ENCODE measurements at places on chromosomes 7 and 10.
A peak's percentile ranks its signal among the peaks of the same experiment; 100 is the strongest.

DNA sequence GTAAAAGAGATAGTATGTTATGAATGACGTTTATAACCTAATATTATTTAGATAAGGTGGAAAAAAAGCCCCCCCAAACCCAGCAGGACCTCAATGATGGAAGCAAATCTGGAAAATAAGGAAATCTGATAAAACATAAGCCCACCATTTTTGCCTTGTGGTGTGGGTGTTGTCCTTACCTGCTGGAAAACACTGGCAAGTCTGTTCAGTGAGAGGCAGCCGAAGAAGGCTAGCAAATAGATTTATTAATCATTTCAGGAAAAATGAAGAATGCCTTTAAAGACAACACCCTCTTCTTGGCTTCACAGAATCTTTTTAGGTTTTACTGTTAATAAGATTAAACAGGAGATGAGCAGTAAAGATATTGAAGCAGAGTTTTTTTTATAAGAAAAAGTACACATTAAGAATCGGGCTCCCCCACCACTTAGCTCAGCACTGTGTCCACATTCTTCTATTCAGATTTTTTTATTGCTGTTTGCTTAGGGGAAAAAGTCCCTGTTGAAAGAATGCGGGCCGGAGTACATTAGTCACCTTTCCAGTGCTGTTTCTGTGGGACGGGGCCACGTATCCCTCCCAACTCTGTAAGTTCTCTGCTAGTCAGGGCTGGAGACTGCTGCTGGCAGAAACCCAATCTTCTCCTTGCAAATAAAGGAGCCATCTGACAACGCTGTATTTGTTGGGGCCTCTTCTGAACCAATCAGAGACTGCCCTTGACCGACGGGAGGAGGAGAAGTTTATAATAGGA lies 104.1 kb downstream of the EVX1 start:
- no peak for DNase-seq

DNA sequence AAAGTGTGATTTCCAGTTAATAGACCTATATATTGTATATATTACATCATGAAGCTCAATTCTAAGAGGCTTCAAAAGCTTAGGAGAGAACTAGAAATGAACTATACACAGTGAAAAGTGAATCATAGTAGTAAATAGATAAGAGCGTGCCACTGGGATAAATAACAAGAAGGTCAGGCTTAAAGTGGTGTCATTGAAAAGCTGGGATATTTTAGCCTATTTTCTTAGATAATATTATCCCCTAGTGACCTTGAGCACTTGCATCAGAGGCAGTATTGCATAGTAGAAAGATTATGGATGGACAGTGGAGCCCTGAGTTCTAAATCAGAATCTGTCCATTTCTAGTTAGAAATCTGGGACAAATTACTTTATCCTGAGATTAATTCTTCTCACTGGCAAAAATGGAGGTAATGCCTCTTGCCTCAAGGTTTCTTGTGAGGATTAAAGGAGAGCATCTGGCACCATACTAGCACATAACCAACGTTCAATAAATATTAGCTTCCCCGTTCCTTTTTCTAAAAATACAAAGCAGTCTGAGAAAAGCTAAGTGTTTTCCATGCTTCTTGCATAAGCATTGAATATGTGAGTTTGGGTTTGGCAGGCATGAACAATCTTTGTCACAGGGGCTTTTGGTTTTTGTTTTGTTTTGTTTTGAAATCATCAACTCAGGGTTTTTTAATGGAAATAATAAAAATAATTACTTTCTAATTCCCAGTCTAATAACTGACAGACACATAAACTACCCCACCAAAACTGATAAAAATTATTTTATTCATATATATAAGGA lies 27.3 kb upstream of the MACC1 start:
- DNase-seq, result no peak

GRCh38 chr7:33601884-33602283 lies 303.5 kb upstream of the BMPER start:
- no peak for DNase-seq

GRCh38 chr7:110373859-110374258 lies 717.1 kb upstream of the LRRN3 start:
- DNase-seq, result no peak

- peak; percentile 71 for DNase-seq
These were observed 132.0 kb downstream of the RELN start for GRCh38 chr7:103857435-103857834.

DNA sequence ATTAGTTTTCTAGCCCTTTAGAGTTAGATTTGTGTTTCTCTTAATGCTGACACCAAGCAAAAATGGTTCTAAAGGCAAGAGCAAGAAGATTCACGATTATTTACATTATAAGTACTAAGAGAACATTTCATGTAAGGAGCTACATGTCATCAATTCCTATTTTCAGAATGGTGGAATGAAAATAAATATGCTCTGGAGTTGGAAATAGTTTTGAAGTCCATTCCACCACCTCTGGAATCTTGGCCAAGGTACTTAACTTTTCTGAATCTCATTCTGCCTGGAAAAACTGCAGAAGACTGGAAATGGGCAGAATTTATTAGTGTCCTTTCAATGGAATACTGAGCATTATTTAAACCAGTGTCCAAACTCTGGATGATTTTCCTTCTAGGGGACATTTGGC lies 125.1 kb upstream of the RAB11FIP2 start:
- DNase-seq, result no peak

- DNase-seq, result no peak
These were observed 5.1 kb upstream of the GPR158 start for GRCh38 chr10:25169740-25170139.

GRCh38 chr7:150902078-150903033 lies 50.0 kb downstream of the AOC1 start:
- no peak for DNase-seq

- no peak for DNase-seq
These were observed 72.9 kb upstream of the PRLHR start for GRCh38 chr10:118668228-118668952.

GRCh38 chr7:143376396-143376795 lies 4.7 kb upstream of the ZYX start:
- DNase-seq, result no peak

- DNase-seq, result no peak
These were observed 369.5 kb downstream of the IPMK start for GRCh38 chr10:57898231-57898630.

GRCh38 chr10:74650613-74651012 lies 175.8 kb upstream of the KAT6B start:
- no peak for DNase-seq

DNA sequence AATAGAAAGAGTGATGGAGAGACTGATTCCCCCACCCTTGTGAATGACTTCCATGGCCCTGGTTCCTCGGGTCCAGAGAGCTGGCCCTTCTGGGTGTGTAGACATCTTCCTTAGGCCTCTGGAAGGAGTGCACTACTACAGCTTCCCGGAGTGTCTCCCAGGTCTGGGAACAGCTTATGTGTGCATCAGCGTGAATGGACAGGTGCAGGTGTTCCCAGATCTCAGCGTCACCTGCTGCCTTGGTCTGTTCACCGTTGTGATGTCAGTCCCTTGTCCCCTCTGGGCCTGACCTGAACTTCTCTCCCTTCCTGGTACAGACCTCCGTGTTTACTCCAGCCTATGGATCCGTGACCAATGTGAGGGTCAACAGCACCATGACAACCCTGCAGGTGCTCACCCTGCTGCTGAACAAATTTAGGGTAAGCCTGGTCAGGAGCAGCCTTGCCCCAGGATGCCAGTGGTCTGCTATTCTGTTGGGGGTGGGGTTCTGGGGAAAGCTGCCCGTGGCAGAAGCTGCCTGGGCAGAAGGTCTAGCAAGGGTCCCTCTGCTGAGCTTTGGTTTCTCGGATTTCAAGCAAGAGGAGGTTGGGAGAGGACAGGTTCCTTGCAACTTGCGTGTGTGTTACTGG lies 10.5 kb upstream of the DEPP1 start:
- DNase-seq, result no peak

- DNase-seq, result no peak
These were observed 22.7 kb downstream of the FAM237B start for GRCh38 chr7:90298145-90299038.

GRCh38 chr7:90276033-90276728 lies 31.2 kb downstream of the CFAP69 start:
- no peak for DNase-seq

- peak; percentile 40 for DNase-seq
These were observed 72.8 kb downstream of the CTTNBP2 start for GRCh38 chr7:117800406-117800805.

- no peak for DNase-seq
These were observed 29.0 kb upstream of the KNDC1 start for GRCh38 chr10:133131053-133131452.

DNA sequence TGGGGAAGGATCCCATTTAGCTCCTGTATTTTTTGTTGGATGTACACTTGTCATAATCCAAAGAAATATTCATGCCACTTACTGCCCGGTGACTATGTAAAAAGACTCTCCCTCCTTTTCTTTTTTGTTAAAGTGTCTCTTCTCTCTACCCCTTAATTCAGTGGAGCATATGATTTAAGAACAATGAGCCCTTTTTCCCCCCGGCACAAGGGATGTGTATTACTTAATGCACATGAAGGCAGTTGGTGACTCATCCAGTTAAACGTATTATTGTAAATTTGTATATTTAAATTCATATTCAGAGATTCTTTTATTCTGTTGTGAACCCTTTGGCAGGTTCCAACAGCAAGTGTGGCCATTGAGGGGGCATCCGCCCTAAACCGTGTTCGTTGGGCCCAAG lies 241.9 kb downstream of the SLC25A13 start:
- no peak for DNase-seq

DNA sequence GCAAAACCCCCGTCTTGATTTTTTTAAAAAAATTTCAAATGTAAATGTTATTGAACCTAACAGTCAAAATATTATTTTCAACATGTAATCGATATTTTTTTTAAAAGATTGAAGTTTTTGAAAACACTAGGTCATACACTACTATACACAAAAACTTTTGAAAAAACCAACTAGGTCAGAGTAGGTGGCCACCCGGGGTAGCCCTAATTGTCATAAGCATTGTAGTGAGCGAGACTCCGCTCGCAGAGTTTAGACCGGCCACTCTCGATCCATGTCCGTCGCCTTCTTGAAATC lies 417 bp downstream of the RFC2 start:
- DNase-seq, result no peak

GRCh38 chr10:1310271-1310789 lies 254.1 kb downstream of the WDR37 start:
- no peak for DNase-seq

Data from NCI-H2029 treated with DMSO at 0.1 percent for 48 hours (cell line).